ENCODE measurements at places on chromosomes 13 and 19.
A peak's percentile ranks its signal among the peaks of the same experiment; 100 is the strongest.

DNA sequence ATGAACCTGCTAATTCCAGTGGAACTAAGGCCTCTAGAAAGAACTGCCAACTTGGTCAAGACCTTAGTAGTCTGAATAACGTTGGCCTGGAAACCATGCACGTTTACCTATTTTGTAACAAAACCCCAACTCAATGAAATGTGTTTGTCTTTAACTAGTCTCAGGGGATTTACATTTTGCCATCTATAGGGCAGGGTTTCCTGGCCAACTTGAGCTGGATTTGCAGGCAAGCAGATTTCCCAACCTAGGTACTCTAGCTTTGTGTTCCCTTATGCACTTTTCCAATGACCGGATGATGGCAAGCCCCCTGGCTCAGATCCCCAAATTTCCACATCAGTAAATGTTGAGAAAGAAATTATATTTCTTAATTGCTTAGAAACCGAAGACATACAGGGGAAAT lies 114.5 kb downstream of the IRS2 start:
- no peak for DNase-seq

GRCh38 chr19:35094656-35095055 lies 21.0 kb upstream of the FXYD3 start:
- no peak for DNase-seq

DNA sequence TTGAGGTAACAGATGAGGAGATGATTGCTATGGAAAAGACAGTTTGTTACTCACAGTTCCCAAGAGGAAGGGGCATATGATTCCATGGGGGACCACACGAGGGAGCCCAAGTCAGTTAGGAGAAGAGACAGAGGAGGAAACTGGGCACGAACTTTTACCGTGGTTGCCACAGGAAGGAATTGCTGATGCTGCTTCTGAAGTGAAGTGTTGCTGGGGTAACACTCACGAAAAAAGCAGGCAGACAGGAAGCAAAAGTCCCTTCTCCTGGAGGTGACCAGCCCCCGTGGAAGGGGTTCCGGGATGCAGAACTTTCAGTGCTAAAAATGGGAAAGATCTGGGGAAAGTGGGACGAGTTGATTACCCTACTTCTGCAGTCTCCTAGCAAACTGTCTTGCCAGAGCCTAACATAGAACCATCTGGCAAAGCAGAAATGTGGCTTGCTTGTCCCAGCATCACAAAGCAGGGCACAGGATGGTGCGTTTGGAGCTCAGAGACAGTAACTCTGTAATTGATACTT lies 35.4 kb upstream of the MAP3K10 start:
- DNase-seq: no peak

DNA sequence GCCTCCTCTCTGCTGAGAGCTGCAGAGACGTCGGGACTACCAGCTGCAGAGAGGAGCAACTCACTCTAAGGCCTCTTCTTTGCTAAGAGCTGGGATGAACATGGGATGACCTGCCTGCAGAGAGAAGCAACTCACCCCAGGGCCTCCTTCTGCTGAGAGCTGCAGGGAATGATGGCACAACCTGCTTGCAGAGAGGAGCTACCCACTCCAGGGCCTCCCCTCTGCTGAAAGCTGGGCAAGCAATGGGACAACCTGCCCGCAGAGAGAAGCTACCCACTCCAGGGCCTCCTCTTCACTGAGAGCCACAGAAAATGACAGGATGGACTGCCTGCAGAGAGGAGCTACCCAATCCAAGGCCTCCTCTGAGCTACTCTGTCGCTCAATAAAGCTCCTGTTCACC lies 6.9 kb upstream of the MLLT1 start:
- no peak for DNase-seq

DNA sequence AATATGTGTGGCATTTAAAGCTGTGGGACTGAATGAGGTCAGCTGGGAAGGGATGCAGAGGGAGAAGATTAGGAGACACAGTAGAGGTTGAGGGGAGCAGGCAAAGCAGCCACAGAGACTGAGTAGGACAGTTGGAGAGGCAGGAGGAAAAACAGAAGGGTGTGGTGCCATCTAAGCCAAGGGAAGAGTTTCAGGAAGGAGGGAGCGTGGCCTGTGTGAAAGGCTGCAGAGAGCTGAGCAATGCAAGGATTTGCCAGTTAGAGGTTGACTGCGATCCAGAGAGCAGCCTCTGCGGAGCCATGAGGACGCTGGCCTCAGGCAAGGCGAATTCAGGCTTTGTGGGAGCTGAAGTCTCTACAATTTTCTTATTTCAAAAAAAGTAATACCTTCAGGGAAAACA lies 28.9 kb downstream of the SOX21 start:
- DNase-seq: no peak

GRCh38 chr19:5238700-5239099 lies 101.9 kb downstream of the PTPRS start:
- DNase-seq: no peak

DNA sequence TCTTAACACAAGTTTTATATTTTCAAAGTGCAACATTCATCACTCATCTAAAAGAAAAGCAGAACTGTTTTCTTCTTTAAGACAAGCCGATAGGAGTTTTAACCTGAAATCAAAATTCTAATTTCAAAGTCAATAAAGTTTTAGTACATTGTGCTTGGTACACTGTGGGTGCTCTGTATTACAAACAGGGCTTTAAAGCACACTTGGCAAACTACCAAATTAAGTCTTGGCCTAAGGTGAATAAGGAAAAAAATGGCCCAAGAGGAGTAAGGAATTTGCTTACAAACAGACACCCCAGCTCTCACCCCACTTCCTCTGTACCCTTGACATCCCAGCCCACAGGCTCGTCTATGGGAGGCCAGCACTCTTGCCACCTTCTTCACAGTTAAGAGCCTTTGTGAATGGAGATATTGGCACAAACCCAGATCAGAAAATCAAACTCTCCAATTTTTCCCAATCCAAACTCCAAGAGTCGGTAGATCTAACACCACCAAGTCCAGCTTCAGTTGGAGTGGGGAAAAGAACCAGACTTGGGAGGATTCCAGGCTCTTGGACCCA lies 66.0 kb downstream of the ABCC4 start:
- DNase-seq: no peak

GRCh38 chr13:37597477-37598025 lies 1.0 kb downstream of the POSTN start:
- no peak for DNase-seq

- DNase-seq: no peak
These were observed 11.7 kb upstream of the TRIM13 start for GRCh38 chr13:49985129-49985528.

DNA sequence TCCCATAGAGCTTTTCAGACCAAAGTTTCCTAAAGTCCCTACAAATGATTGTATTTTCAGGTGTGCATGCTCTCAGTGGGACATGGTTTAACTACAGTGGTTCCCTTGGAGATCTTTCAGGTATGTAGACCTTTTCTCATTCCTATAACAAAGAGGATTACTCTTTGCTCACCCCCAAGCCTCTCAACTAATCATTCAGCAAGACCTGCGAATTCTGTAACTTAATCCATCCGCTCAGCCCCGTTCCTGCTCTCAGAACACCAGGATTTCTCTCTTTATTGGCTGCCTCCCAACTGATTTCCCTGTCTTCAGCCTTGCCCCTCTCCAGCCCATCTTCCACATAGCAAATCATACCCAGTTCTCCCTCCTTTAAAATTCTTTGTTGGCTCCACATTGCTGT lies 253.6 kb downstream of the MTUS2 start:
- DNase-seq: no peak

GRCh38 chr13:89746554-89746953 lies 1600.9 kb upstream of the MIR17HG start:
- DNase-seq: no peak

- peak; percentile 20 for DNase-seq
These were observed 17.3 kb downstream of the TEX29 start for GRCh38 chr13:111337741-111338140.

DNA sequence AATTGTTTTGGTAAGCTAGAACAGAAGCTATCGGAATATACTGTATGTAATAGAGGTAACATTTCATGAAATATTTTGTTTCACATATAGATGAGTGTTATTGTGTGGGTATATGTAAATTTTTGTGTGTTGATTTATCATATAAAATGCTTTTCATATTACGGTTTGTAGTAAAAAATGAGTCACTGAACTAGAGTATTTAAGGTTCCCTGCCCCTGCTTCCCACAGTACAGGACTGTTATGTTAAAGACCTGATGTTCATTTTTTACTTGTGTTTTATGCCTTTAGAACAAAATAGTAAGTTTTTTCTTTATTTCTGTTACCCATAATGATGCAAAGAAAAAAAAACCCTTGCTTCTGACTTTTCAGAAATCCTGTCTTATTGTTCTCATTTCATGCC lies 243.4 kb downstream of the ENOX1 start:
- no peak for DNase-seq

GRCh38 chr19:29379257-29380021 lies 146.4 kb upstream of the VSTM2B start:
- DNase-seq: peak; percentile 40

- no peak for DNase-seq
These were observed 22.1 kb downstream of the VASP start for GRCh38 chr19:45529420-45529785.

GRCh38 chr13:97975280-97975847 lies 21.9 kb downstream of the IPO5 start:
- DNase-seq: peak; percentile 49

DNA sequence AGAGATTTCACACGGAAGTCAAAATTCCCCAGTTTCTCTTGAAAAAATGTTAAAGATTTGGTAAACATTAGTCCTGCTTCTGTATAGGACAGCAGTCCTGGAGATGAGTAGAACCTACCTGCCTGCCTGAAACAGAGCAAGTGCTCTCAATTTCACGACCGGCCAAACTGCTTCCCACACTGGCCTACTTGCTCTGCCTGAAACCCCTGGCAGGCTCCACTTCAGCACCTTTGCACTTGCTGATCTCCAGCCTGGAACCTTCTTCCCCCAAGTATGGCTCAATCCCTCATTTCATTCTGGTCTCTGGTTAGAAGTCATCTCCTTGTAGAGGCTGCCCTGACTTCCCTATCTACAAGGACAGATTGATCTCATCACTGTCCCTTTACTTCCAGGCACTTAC lies 271.4 kb downstream of the DLEU7 start:
- no peak for DNase-seq

GRCh38 chr13:93847162-93847561 lies 620.6 kb downstream of the GPC6 start:
- no peak for DNase-seq

- no peak for DNase-seq
These were observed 997 bp upstream of the ZNF446 start for GRCh38 chr19:58474997-58475713.

- no peak for DNase-seq
These were observed 448.4 kb upstream of the SLC10A2 start for GRCh38 chr13:103514619-103515018.

DNA sequence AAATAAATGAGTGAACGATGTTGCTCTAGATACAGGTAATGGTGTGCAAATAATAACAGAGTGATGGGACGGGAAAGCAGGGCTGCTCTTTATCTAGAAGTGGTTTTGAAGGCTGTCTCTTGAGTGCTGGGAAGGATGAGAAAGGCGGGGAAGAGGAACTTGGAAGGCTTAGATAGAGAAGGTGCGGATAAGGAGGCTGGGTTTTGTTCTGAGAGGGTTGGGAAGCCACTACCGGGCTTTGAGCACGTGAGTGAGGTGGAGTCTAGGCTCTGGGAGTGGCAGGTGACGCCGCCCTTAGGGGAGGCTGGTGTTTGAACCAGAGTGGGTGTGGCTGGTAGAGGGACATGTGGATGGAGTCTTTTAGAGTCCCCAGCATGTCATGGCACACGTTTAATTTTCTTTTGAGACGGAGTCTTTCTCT lies 811 bp downstream of the ARMC6 start:
- peak; percentile 62 for DNase-seq

DNA sequence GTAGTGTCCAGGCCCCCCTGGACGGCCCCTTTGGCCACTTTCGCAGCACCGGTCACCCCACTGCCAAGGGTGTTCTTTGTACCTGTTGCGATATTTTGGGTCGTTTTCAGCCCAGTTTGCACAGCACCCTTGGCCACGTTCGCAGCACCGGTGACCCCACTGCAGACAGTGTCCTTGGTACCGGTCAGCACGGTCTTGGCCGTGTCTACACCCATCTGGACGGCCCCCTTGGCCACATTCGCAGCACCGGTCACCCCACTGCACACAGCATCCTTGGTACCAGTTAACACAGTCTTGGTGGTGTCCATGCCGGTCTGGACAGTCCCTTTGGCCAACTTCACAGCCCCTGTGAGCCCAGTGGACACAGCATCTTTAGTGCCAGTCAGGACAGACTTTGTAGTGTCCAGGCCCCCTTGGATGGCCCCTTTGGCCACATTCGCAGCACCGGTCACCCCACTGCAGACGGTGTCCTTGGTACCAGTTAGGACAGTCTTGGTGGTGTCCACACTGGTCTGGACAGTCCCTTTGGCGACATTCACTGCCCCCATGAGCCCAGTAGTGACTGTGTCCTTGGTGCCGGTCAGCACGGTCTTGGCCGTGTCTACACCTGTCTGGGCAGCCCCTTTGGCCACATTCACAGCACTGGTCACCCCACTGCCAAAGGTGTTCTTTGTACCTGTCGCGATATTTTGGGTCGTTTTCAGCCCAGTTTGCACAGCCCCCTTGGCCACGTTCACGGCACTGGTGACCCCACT lies 6.8 kb downstream of the PLIN4 start:
- DNase-seq: no peak

DNA sequence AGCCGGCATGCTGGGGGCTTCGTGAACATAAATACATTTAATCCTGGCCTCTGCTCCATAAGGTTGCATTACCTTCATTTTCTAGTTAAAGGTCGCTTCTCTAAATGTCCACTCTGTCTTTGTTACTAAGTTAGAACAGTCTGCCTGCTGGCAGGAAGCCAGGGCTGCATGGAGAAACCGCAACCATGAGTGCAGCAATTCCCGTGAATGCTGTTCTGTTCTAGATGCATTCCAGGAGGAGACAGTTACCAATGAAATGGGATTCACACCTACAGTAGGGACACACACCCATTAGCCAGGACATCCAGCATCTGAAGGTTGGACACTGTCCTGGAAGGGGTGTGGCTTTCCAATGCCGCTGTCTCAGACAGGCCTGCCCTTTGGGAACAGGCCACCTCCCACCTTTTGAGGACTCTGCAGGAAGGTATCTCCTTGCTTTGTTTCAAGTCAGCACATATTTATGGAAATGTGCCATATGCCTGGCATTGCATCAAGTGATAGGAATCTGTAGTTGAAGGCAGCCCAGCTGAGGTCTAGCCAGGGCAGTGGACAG lies 129.7 kb downstream of the SLC7A1 start:
- no peak for DNase-seq

- no peak for DNase-seq
These were observed 207.9 kb upstream of the UFM1 start for GRCh38 chr13:38141792-38142191.

DNA sequence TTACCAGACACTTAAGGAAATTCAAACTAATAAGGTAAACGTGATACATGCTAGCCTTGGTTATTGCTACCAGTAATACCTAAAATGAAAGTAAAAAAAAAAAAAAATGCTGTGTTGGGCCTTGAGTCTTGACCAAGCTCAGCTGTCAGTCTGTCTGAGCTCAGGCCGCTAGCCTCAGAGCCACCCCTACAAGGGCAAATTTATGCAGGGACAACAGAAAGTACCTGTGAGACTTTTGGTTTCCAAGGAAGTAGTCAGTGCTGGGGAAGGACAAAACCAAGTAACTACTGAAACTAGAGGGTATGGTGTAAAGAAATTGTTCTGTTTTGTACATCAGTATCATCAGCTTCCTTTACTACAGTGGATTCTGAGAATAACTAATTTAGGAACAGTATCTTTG lies 134.3 kb upstream of the SLITRK5 start:
- DNase-seq: no peak

- DNase-seq: no peak
These were observed 327.3 kb downstream of the COG6 start for GRCh38 chr13:39982745-39983144.

Measured in ecto neural progenitor cell (in vitro differentiated cells).